Activated T-helper 1 cell treated with anti-CD3 and anti-CD28 coated beads, Interleukin-12 subunit alpha, Interleukin-12 subunit beta, Interleukin-2, Interleukin-4 antibody, amounts not matched to agents 30 ng/mL and 10 ng/mL and 1 ng/mL, durations not matched to agents 14 hours and 24 hours and 36 hours (primary cell): ENCODE measurements at places on chromosomes 6 and 20.

DNA sequence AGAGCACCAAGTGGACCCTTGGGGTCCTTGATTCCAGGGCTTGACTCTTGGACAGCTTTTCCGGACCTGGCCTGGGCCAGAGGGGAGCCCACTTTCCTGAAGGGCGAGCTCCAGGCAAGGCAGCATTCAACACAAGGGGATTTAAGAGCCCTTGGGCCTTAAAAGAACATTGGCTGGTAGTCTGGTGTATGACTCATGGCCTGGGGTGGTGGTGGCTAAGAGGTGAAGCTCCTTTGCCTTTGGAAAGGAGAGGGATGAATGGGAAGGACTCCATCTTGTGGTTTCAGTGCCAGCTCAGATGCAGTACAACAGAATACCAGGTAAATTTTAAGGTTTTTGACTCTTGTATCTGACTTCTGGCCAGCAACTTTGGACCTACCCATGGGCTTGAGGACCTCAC is 760.7 kb downstream of the GRIK2 start:
- H3K27me3 ChIP-seq: no peaks in the 10 kb centered on the region
- H3K4me1 ChIP-seq: no peaks in the 10 kb centered on the region
- no peak for DNase-seq
- H3K36me3 ChIP-seq: no peaks in the 10 kb centered on the region
- no peak overlapping the region for H3K4me3 ChIP-seq
- H3K27ac ChIP-seq: no peak overlapping the region

- no peak for DNase-seq
- H3K27ac ChIP-seq: no peak overlapping the region
- no peaks in the 10 kb centered on the region for H3K36me3 ChIP-seq
- peaks cover 6% of the 10 kb centered on the region for H3K27me3 ChIP-seq
Observed at GRCh38 chr6:107697682-107698081, 126.4 kb downstream of the SCML4 start.

DNA sequence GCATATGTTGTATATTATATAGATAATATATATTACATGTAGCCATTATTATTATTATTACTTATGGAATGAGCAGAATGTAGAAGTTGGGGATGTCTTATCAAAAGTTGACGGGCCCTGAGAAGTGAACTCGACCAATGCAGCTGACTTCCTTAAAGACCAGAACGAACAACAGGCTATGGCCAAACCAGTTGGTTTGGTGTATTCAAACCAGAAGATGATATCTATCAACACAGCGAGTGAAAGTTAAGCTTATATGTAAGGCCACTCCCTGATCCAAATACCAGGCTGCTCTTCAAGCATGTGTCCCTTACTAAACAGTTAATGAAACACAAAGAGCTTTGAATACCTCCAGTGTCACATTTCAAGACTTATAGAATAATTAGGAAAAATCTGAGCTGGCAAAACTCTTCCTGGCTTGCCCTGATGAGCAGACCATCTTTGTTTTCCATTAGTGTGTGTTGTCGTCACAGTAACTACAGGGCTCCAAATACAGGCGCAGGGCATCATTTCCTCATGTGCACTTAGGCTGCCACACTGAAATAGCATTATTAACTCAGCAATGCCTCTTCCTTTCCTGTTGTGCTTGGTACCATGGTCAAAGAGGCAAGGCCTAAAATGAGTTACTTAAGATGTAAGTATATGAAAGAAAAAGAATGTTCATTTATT is 6.6 kb downstream of the FILIP1 start:
- H3K27me3 ChIP-seq: peaks cover 47% of the 10 kb centered on the region
- H3K4me3 ChIP-seq: no peak overlapping the region
- no peak overlapping the region for H3K27ac ChIP-seq

GRCh38 chr6:31070711-31071197 is 41.6 kb downstream of the C6orf15 start:
- H3K36me3 ChIP-seq: no peaks in the 10 kb centered on the region
- no peak overlapping the region for H3K27ac ChIP-seq
- no peaks in the 10 kb centered on the region for H3K4me1 ChIP-seq
- no peak for DNase-seq
- H3K4me3 ChIP-seq: no peak overlapping the region

DNA sequence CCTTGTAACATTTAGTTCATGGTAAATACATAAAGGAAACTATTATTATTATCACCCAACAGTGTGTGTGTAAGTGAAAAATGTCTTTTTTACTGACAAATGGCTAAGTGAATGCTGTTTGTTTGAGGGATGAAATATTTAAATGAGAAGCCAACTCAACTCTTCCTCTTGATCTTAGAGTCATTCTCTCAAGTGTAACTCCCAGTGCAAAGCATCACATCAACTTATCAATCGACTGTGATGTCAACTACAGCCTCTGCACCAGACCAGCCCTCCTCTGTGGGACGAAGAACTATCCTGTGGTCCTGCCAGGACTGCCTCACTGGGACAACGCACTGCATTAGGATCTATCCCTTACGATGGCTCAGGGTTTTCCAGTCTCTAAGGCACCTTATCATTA is 5.3 kb downstream of the C6orf15 start:
- H3K27ac ChIP-seq: no peak overlapping the region
- no peaks in the 10 kb centered on the region for H3K4me1 ChIP-seq
- H3K36me3 ChIP-seq: no peaks in the 10 kb centered on the region

GRCh38 chr6:33959661-33960344 is 156.0 kb upstream of the MLN start:
- H3K27me3 ChIP-seq: peaks cover 3% of the 10 kb centered on the region
- no peak overlapping the region for H3K27ac ChIP-seq
- H3K4me1 ChIP-seq: peaks cover 1% of the 10 kb centered on the region
- H3K4me3 ChIP-seq: no peak overlapping the region
- H3K36me3 ChIP-seq: no peaks in the 10 kb centered on the region
- DNase-seq: no peak

GRCh38 chr20:60470366-60470765 is 512.1 kb downstream of the CDH26 start:
- no peak overlapping the region for H3K4me3 ChIP-seq
- no peaks in the 10 kb centered on the region for H3K36me3 ChIP-seq
- peaks cover 7% of the 10 kb centered on the region for H3K27me3 ChIP-seq
- no peak overlapping the region for H3K27ac ChIP-seq
